ENCODE measurements at places on chromosomes 2 and 18. TPM values are rescaled to one million over a fixed set of nuclear protein-coding genes. Genes with fewer than 3 reads are reported as not detected.

TUBA4B gene
- total RNA-seq: 0.28 TPM

C2orf78 gene
- total RNA-seq: 0.15 TPM

RMC1 gene
- total RNA-seq: 25.5 TPM

ANKRD29 gene
- 5.2 TPM for total RNA-seq

TOGARAM2 gene
- 0.87 TPM for total RNA-seq

ALK gene
- 4.3 TPM for total RNA-seq

LYG2 gene
- not detected for total RNA-seq

DNA sequence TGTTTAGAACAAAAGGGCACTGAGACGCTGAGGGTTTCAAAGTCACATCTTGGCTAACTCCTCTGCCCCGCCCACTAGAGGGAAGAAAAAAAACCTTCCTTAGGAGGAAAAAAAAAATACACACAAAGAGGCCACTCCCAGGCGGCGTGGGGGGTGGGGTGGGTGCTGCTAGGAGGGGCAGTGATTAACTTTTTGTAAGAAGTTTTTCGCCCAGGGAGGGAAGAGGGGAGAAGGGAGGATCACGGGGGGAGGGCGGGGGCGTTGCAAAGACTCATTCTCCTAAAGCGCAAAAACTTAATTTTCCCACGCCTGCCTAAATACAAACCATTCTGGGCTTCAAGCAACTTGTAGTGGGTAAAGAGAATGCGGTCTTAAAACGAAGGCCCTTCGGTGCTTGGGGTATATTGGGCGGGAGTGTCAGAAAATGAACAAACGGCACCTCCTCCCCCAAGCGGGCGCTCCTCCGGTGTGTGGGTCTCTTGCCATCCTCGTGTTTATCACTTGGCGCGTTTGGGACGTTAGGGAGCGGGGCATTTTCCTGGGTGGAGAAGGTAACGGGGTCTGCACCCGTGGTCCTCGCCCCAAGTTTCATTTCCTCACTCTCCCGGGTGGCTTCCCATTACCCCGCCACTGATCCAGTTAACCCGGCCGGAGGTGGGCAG is 1.7 kb downstream of the CXCR4 start:
- ATAC-seq: no peak

- ATAC-seq: peak; percentile 65
These were observed 82.0 kb downstream of the MREG start for GRCh38 chr2:215931256-215931903.

DNA sequence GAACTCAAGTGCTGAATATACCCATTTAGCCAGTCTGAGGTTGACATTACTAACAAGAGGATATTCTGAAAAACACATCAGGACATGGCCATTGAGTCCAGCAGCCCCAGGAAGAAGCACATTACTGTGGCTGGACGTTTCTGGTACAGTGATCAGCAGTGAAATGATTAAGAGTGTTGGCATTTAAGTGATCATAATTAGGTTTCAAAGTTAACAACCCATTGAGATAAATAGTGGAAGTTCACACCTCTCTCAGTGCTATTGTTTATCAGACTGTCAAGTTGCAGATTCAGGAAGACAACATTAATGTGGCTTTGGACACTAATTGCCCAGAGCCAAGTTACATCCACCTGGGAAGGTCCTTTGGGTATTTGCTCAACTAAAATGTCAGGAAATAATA is 139.5 kb upstream of the GAREM1 start:
- no peak for ATAC-seq

DNA sequence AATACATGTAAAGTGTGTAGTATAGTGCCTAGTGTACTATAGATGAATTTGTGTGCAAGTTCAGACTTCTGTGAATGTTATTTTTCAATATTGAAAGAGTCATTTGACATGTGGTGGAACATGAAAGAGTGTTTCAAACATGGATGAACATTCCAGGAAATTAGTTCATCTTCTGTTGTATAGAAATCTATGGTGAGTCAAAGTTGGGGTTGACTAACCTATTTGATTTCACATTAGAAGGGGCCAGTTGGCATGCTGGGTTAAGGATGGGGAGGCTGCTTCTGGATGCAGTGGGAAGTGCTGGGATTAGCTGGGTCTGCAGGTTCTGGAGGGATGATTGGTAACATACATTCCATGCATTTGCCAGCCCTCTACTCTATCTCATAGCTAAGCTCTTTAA is 50.6 kb downstream of the LYPD6B start:
- no peak for ATAC-seq

DNA sequence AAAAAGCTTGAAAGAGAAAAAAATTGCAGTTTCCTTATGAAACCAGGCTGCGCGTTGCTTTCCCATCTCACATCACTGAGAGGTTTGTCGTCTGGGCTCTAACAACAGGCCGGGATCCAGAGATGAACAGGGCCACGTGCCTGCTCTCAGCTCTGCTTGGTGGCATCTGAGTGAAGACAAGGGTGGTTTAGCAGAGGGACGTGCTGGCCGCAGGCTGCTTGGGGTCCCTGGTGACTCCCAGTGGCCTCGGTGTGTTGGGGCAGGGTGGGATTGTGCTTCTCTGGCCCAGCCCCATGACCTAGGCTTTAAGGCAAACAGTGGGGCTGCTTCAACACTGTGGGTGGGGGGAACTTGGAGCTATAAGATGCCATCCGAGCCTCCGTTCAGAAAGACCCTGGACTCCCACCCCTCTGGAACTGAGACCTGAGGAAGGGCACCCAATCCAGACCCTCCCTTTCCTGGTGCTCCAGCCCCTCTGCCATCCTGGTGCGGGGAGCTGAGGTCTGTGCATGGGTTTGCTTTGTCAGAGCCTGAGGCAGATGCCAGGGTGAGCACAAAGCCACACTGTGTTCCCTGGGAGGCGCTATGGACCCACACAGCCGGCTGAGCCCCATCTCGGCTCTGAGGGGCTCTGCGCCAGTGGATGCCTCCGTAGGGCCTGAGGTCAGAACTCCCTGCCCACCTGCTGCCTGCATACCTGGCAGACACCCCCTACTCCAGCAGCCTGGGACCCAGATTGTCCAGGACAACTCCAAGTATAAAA is 18.4 kb upstream of the HPCAL1 start:
- ATAC-seq: no peak

GRCh38 chr2:44981714-44982108 is 27.5 kb downstream of the SIX2 start:
- ATAC-seq: peak; percentile 79

DNA sequence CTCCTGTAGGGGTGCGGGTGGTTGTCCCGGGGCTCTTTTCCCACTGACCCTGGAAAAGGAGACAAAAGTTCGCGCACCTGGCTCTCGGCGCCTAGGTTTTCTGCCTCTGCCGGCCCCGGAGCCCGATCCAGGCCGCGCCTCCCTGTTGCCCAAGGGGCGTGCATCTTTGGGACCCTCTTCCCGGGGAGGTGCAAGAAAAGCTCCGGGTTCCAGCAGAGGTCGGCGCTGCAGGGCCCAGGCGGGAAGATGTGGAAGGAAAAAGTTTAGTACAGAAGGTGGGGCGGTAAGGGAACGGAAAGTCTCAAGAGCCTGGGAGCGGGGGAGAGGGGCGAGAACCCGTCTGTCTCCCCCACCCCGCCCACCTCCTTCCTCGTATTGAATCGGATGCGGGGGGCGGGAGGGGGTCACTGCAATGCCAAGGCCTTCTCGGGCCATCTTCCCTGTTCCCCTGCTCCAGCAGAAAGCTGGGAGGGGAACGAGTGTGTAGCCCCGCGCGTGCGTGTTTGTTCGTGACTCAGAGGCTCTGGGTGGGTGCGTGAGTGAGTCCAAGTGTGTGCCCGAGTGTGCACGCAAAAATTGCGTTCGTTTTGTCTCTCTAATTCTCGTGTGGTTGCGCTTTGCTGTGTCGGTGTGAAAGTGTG is 6.3 kb upstream of the EN1 start:
- no peak for ATAC-seq

DNA sequence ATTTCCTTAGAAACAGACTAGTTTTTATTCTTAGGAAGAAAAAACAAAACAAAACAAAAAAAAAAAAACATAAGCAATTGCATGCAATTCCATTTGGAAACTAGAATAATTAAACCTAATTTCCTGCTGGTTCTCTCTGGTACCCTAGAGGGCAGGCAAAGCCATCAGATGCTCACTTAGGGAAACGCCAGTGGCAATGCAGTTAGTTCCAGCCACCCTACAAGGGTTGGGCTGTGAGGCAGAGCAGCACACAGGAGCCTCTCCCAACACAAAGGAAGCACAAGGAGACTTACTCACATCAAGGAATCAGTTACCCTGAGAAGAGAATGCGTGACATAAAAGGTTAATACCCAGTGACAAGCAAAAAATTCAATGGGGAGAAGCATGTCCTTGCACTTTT is 28.8 kb downstream of the CCDC93 start:
- ATAC-seq: no peak

GRCh38 chr2:75303227-75303626 is 103.9 kb upstream of the TACR1 start:
- ATAC-seq: no peak

GRCh38 chr18:46324087-46324955 is 220.1 kb downstream of the HAUS1 start:
- ATAC-seq: peak; percentile 92

DNA sequence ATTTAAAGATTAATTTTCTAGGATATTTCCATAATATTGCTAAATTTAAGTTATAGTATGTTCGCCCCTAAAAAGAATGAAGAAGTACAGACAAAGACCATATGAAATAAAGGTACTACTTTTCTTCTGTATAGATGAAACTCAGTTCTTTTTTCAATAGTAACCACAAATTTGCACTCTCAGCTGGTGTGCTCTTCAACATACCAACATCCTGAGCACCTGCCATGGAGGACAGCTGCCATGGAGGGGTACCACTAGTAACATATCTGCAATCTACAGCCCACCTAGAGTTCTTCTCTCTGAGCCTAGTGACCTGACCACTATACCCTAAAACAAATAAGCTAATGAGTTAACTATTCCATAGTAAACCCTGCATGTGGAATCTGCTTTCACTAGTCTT is 36.8 kb upstream of the ERCC3 start:
- no peak for ATAC-seq

DNA sequence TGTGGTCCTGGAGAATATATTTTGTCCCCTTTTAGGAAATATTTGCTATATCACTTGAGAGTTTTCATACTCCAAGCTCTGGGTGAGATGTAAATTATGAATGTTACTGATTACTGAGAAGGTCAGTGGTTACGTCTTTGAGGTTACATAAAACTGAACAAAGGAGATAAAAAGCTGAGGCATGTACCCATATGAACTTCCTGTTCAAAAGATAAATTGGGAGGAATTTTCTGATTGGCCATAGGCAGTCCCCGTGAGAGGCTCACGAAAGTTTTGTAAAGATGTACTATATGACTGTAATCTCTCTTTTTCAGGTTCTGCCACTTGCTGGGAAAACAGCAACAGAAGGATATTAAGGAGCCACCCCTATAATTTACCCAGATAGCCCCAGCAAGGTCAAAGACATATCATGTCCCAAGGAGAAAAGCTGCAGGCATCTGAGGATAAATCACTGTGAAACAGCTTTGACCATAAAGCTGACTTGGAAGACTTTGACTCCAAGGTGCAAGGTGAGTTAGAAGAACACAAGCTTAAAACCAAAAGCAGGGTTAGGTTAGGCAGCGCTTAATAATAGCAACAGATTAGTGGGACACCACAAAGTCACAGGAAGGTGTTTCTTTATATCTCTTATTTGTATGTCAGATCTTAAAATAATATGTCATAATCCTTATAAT is 90.4 kb downstream of the OSBPL6 start:
- ATAC-seq: no peak

DNA sequence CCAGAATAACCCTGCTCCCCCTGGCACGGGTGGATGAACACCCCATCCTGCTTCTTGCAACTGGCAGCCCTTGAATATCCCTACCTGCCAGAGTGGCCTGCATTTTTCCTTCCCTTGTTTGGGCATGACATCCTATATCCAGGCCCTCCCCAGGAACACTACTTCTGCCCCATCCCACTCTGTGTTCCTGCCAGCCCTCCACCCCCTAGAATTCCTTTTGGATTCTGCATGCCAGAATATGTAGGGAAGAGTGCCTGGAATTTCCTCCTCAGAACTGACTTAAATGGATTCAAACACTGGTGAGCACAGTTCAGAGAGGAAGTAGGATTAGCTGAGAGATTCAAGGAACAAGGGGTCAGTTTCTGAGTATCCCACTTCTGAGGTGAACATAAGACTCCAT is 123.5 kb upstream of the PELI1 start:
- no peak for ATAC-seq

DNA sequence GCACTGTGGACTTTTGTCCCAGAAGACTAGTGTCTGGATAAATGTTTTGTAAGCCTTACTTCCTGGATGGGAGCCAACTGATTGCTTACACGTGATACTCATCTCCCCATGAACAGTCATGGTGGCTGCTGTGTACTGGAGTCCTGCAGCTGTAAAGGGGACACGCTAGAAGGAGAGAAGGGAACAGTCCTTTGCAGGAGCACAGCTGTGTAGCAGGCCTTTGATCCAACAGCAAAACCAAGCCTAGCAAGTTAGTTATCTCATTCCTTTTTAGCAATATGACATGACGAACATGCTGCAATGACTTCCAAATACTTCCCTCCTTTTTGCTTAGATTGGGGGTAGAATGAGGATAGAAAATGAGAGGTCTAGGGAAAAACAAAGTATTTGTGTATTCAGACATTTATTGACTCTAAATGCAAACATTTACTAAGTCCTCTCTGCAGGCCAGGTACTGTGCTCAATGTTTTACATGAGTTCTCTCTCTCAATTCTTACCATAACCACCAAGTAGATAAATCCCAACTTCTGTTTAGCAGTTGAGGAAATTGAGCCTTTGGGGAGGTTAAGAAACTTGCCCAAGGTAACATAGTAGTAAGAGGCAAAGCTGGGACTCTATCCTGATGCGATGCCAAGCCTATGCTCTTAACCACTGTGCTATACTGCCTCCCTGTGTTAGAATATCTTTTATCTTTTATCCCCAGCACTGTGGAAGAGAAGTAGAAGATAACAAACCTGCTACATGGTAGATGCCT is 55.4 kb upstream of the CD28 start:
- peak; percentile 83 for ATAC-seq

DNA sequence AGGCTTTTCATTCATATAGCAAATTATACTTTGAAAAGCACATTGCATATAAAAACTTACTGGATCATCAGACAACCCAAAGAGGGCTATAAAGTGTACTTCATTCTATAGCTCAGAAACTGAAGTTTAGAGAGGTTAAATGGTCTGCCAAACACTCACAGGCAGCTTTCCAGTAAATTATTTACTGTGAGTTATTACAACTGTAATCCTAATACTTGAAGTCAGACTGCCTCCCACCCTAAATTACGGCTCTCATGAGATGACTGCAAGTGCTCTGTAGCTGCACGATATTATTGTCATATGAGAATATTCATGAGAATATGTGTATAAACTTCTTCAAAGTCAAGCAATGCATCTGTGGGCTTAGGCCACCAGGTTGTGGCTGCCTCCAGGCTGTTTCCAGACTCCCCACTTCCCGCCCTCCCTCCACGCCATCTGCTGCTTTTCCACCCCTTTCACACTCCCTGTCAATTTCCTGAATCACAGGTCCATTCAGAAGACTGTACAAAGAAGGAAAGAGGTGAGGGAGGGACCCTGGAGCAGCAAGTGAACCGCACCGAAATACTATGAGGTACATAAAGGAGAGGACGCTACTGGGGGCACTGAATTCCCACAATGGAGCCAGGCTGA is 111.1 kb upstream of the SPOPL start:
- ATAC-seq: peak; percentile 86
